Endothelial cell of coronary artery (primary cell): ENCODE measurements at places on chromosomes 16 and 17. TPM values are rescaled to one million over a fixed set of nuclear protein-coding genes. Genes with fewer than 3 reads are reported as not detected.

DECR2 gene
- total RNA-seq = 8.1 and 8.8 TPM in 2 replicates

CD300A gene
- not detected in 2 replicates for total RNA-seq

ASPHD1 gene
- total RNA-seq = 1.2 and 2.4 TPM in 2 replicates

MEFV gene
- under 0.01 TPM in 1 of 2 replicates, not detected in the other for total RNA-seq

PRSS21 gene
- total RNA-seq = not detected in 2 replicates

PTGES3L gene
- 0.09 and 0.18 TPM in 2 replicates for total RNA-seq

CES1 gene
- total RNA-seq = 0.09 TPM in 1 of 2 replicates, not detected in the other

TLCD3B gene
- total RNA-seq = 0.09 TPM in 2 replicates
